GM12891 (cell line): ENCODE measurements at places on chromosomes 12 and 14.

DNA sequence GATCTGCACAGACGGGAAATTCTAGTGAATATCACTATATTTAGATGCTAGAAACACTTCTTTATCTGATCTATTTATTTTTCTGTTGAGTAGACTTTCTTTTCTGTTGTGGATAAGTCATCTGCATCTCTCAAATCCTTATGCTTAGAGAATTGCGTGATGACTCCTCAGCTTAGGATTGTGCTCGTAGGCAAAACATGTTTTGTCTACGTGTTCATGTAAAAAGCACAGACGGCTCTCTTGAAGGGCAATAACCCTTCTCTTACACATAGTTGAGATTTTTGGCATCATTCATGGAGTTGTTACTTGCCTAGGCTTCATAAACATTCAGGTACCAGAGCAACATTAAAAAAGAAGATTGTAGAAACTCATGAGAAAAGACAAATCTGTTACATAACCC is 18.6 kb downstream of the PPFIBP1 start:
- no peak for DNase-seq

GRCh38 chr12:4032924-4033615 is 159.9 kb upstream of the PARP11 start:
- no peak for DNase-seq

GRCh38 chr12:89700191-89700810 is 8.3 kb downstream of the ATP2B1 start:
- DNase-seq: no peak

- no peak for DNase-seq
Measured at GRCh38 chr12:106135075-106135474, 3.7 kb downstream of the NUAK1 start.

DNA sequence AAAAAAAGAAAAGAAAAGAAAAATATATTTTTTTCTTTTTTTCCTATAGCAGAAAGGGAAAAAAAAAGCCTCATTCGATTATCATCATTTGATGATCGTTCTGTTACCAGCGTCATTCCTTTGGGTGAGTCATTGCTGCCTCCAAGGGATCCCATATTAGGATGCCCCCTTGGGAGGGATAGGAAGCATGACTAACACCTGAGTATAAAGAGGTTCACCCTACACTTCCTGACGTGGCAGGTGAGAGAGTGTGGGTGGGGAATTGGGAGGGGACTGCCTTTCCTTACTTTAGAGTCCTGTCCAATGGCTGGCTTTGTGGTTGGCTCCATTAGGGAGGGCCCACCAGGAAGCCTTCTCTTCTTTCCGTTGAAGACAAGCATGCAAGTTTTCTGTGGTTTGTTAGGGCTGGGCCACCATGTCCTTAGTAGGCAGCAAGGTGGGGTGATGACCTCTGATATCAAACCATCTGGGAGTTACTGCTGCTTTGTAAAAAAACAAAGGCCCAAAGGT is 56.1 kb upstream of the FUT8 start:
- DNase-seq: no peak
